Brain (organoid and tissue), 16 donors: ENCODE measurements at places on chromosomes 1 and 21. TPM values are rescaled to one million over a fixed set of nuclear protein-coding genes. Genes with fewer than 3 reads are reported as not detected.

The ZNF593OS gene
- polyA plus RNA-seq: not detected

The RGS8 gene
- 9.7 TPM for polyA plus RNA-seq

DNA sequence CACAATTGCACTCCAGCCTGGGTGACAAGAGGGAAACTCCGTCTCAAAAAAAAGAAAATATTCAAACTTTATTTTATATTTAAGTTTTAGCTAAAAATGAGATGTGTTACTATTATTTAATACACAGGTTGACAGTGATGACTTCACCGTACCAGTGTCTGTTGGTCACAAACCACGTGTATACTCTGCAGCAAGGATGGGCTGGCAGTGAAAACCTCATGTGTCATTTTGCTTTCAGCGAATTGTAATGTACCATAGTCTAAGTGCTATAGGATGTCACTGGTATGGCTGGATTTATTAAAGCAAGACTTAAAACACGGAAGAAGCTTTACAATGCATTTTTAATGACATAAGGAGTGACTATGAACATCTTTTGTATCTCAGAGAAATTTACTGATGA, 28.1 kb upstream of the NHLH2 start:
- no peak for DNase-seq

DNA sequence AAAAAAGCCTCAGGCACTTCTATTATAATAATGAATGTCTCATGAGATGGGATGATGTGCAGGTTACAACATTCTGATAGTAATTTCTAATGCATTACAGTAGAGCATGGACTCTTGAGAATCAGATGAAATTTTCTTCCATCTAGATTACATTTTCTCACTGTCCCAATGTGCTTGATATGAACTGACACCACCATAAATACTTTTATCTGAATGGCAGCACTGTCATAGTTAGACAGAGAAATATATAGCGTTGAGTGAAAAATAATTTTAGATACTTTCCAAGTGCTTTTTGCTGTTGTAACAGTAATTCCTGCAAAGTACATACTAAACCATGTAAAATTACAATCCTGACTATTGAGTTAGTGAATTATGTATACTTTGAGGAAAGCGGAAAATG, 630.1 kb downstream of the BRINP3 start:
- DNase-seq: no peak

The CSDE1 gene
- polyA plus RNA-seq: 250 TPM
